Tongue (tissue), 3 donors: ENCODE measurements at places on chromosomes 4 and X. TPM values are rescaled to one million over a fixed set of nuclear protein-coding genes. Genes with fewer than 3 reads are reported as not detected.

MAP7D2 gene
- total RNA-seq: 0.72 TPM

SHROOM4 gene
- 10.2 TPM for total RNA-seq

CYBB gene
- total RNA-seq: 9.3 TPM

CFAP299 gene
- not detected for total RNA-seq

SLIT2 gene
- 16.3 TPM for total RNA-seq

HERC6 gene
- total RNA-seq: 18.1 TPM

- DNase-seq: no peak
Observed at GRCh38 chrX:37776987-37777325, 2.9 kb upstream of the CYBB start.

DNA sequence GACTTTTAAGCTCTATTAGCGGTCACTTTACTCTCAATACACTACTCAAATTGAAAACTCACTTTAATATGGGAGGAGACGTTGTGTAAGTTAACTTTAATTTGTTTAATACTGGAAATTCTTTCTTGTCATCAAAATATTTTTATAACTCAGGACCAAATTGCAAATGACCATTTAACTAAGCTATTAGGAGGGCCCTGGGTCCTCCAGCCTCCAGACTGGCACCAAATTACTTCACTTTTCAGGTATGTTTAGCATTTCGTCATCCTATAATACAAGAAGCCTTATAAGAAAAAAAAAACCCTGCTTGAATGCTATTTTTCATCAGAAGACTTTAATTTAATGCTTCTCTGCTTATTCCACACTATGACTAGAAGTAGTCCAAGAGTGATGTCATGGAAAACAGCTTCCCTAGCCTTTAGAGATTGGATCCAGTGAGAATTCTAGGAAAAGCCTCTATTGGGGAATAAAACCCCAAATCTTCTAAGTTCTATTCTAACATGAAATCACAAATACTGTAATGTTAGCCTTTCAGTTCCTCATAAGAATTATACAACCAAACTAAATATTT, 6.6 kb downstream of the KLHL15 start:
- peak; percentile 14 for DNase-seq

DNA sequence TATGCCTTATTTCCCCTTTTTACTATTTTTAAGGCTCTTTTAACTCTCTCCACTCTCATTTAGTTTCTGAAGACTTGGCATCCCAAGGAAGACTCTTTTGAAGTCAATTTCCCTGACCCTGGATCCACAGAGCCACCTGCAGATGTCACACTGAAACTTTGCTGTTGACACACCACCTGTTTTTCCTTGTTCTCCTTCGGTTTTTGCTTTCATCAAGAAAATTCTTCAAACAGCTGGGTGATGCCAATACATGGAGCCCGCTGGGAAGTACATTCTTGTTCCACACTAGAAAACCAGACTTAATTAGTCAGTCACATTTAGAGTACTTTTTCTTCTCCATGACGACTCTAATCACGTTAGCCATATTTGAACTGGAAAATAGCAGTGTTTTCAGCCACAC, 293.9 kb downstream of the PDGFC start:
- peak; percentile 72 for DNase-seq

DNA sequence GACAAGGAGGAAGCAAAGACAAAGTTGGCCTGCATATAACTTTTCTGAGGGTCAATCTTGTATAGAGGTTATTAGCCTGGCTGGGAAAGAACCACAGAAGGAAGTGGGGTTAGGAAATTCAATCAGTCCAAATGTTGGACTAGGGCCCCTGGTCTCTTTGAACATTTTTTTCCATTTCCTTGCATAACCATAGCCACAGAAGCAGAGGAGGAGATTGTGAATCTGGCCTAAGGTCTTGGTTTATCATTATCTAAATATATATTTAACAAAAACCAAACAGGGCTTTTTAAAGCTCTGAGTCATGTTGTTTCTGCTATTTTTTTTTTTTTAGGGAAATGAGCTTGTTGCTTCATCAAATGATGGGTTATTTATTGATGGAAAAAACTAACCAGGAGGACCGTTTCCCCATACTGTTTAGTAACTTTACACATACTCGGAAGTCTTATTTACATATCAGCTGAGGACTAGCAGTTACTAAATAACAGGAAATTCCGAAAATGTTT, 97.7 kb upstream of the ACSL4 start:
- no peak for DNase-seq
